Esophagus squamous epithelium (tissue), 5 donors: ENCODE measurements at places on chromosomes 6 and 20.

DNA sequence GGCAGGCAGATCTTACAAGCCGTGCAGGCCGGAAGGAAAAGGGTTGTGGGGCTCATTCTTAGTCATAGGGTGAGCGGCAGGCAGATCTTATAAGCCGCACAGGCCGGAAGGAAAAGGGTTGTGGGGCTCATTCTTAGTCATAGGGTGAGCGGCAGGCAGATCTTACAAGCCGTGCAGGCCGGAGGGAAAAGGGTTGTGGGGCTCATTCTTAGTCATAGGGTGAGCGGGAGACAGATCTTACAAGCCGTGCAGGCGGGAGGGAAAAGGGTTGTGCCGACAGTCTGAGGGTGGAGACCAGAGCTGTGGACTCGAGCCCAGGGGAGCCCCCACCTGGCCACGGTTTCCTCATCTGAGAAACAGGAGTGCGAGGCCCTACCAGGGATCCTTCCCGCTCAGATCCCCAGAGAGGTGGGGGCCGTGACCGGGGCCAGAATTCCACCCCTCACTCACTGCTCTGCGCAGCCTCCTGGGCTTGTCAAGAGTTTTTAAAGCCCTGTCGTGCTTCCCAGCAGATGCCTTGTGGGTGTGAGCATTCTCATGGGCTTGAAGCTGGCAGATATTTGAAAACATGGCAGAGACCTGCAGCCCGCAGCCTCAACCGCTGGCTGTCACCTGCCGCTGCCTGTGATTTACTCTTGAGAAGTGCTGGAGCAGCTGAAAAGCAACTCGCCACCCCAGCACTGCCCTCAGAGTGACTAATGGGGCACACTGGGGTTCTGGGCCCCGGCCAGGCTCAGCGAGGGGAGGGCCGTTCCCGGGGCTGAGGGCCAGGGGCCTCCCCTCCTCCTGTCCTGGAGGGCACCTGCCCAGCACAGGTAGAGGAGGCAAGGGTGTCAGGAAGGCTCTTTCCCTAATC lies 31.9 kb downstream of the NTSR1 start:
- peak; percentile 57 for DNase-seq

DNA sequence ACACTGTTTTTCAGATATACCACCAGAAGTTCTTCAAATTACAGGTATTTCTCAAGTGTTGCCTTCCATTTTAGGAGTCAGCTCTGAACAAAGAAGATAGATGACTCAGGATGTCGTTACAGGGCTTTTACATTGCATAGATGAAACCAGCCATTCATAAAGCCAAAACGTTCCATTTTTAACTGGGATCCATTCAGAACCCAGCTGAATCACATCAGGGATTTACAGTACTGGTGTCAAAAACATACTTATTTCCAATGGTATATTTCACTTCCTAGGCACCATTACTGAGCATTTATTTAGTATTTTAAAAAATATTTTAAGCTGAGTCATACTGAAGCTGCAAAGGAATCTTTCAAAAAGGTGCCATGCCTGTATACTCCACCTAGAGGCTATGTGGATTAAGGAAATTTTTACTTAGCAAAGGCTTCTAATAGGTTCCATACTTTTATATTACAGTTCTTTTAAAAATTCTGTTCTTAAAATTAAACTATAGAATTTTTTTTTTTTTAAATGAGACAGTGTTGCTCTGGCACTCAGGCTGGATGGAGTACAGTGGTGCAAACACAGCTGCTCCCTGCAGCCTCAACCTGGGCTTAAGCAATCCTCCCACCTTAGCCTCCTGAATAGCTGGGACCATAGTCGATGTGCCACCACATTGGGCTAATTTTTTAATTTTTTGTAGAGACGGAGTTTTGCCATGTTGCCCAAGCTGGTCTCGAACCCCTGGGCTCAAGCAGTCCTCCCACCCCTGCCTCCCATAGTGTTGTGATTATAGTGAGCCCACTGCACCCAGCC lies 2.6 kb downstream of the ASF1A start:
- DNase-seq = no peak

GRCh38 chr6:15421945-15422733 lies 176.3 kb downstream of the JARID2 start:
- no peak for DNase-seq

GRCh38 chr6:37131104-37131959 lies 38.6 kb upstream of the PIM1 start:
- DNase-seq = no peak

DNA sequence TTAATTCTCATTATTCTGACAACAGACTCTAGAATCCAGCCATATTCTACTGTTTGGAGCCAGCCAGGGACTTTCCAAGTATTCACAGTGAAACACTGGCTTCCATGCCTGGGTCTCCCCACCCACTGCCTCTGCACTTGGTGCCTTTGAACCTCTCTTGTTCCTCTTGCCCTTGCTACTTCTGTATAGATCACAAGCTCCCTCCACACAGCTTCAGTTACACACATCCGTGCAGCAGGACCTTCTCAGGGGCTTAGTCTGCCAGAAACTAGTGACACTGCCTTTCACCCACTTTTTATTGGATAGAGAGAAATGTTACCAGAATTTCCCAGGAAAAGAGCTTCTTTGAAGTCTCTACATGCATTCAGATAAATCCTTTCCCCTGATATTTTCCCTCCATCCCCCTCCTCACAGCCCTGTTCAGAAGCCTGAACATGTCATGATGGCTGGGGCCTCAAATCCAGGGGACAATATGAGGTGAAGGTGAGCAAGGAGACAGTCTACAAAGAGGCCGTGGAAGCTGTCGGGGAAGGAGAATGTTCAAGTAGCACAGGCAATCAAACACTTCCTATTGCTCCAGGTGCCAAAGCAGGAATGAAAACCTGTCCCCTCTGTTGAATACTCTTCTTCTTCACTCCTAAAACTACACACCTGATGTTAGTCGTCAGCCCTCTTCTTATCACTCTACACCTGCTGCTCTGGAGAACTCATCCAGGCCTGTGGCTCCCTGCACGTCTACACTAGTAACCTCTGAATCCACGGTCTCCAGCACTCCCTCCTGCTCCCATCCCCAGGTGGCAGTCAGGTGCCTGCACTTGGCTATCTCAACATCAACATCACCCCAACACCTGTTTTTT lies 20.2 kb upstream of the HLA-DOA start:
- DNase-seq = peak; percentile 18

- DNase-seq = no peak
Measured at GRCh38 chr6:37600312-37600916, 97.3 kb downstream of the MDGA1 start.

GRCh38 chr6:144443157-144443556 lies 158.0 kb downstream of the UTRN start:
- DNase-seq = no peak

DNA sequence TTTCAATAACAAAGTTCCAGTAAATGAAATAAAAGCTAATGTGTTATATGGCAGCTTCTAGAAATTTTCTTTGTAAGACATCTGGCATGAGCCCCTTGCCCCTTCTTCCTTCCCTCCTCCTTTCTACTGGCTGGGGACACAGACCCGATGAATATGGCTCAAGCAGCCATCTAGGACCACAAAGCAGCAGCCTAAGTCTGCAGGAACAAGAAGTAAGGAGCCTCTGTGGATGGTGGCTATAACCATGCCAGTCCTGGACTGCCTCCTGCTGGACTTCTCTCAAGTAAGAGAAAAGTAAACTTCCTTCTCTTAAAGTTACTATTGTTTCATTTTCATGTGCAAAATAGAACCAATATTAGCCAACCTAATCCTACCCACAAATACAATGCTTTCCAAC lies 114.9 kb upstream of the DST start:
- DNase-seq = no peak
